NCI-H1930 (cell line): ENCODE measurements at places on chromosomes 3 and 15.

DNA sequence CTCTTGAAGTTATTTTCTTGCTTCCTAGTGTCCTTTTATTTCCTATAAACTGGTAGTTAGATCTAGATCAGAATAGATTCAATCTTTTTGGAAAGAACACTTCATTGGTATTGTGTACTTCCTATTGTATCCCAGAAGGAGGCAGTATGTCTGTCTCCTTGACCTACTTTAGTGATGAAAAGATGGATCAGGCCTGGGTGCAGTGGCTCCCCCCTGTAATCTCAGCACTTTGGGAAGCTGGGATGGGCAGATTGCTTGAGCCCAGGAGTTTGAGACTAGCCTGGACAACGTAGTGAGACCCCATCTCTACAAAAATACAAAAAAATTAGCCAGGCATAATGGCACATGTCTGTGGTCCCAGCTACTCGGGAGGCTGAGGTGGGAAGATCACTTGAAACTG lies 12.0 kb downstream of the BSN start:
- DNase-seq = no peak

DNA sequence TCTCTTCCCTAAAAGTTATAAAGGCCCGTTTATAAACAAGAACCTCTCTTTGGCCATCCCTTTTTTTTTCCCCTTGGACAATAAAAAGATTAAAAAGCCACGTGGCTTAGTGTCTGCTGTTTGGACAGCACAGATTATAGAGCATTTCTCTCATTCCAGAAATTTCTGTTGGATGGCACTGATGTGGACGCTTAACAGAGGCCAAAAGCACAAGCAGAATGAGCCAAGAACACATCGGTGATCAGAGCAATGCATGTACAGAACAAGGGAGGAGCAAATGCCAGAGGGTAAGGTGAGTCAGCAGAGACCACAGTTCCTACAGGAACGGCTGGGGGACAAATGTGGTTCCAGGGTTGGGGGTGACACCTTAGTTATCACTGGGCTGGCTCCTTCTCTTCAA lies 30.3 kb upstream of the CTNNB1 start:
- no peak for DNase-seq

DNA sequence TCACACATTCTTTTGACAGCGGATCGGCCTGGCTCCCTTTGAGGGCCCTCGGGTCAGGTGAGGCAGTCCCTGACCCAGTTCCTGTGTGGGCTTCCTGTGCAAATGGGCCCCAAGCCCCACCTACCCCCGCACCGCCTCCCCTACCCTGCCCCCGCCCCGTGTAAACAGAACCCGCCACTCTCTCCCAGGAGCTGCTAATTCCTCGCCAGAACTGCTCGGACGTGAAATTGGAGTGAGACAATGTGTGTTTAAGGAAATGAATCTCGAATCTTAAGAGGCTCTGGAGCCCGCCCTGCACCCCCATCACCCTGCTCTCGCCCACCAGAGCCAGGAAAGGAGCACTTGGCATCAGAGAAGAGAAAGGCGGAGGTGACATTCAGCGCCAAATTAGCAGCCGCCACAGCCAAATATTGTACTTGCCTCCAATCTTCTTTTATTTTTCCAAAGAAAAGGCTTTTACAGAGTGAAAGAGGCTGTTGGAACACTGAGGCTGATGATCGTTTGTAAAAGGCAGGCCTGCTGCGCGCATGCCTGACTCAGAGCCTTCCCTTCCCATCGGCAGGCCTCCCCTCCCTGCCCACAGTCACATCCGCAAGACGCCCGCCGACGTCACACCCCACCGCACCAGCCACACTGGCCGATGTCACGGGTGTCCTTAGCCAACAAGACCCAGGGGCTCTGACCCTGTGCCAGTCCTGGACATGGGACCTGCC lies 53.1 kb downstream of the CACNA2D2 start:
- no peak for DNase-seq

DNA sequence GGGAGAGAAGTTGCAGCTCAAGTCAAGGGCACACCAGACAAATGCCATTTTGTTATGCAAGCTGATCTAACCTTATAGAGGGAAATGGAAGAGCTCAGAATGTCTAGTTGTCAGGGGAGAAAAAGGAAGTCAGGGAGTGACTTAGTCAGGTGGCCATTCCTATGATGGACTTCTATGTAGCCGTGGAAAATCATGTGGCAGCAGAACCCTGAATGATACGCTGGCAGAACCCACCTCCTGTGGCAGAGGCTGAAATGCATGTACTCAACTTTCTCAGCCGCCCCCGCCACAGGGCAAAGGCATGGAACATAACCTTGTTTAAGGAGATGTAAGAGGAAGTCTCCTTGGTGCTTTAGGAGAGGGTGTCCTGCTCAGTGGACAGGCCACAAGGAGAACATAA lies 37.7 kb upstream of the PARL start:
- DNase-seq = no peak

DNA sequence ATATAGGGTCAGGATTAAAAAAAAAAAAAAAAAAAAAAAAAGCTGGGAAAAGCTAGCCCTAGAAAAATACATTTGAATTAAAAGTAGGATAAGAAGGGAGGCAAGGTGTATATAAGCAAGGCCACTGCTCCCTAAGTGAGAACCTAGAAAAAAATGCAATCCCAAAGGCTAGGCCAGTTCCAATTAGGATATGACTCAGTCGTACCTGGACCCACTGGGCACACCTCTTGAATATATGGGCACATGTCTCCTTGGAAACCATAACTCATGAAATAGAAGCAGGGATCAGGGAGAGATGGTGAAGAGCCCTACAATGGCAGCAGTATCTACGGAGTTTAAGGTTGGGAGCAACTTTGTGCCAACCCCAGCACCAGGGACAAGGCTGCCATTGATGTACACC lies 314.1 kb upstream of the IL12A start:
- DNase-seq = no peak

- no peak for DNase-seq
These were observed 57.5 kb upstream of the ACAN start for GRCh38 chr15:88745696-88746095.
